ENCODE measurements at places on chromosomes 12 and 14.

DNA sequence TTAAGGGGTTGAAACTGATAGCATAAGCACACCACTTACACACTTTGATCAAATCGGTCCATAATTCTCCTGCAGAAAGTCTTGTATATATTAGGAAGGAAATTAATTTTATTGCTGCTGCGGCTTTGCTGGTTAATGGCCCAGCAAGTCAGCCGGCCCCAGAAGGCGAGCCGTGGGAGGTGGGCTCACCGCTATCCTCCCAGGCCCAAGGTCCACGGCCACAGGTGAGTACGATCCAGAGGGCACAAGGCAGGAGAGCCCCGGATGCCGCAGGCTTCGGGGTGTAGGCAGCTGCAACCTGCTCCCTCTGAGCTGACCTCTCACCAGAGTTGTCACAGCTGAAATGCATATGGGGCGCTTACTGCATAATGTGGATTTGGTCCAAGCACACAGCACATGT is 165.7 kb downstream of the TBX5 start:
- DNase-seq: no peak

- no peak for DNase-seq
Observed at GRCh38 chr14:89422181-89422951, 5.3 kb upstream of the FOXN3 start.

DNA sequence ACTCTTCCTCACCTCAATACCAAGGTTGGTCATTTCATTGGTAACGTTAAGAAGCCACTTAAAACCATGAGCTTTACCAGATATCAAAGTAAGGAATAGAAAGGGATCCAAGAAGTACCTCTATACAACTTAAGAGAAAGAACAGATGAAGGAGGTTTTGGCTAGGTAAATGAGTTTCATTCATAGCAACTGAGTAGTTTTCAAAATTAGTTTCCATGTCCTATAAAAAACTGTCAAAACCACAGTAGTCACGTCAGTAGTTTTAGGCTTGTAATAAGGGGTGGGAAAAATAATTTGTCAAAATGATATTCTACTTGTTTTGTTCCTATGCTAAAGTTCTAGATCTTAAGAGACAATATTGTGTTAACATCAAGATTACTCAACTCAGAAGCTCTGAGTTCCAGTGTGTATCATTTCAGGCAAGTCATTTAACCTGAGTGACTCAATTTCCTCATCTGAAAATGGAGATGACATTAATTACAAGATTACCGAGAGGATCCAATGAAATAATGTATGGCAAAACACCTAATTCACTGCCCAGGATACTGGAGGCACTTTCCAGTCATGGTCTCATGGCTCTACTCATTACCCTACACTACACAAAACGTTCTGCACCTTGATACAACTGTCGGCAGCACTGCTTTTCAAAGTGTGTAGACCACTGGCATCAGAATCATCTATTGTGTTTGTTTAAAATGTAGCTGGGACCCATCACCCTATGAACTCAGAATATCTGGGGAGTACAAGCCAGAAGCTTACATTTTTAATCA is 24.1 kb upstream of the SLC6A13 start:
- no peak for DNase-seq

- no peak for DNase-seq
Observed at GRCh38 chr12:89618113-89618862, 90.3 kb downstream of the ATP2B1 start.

DNA sequence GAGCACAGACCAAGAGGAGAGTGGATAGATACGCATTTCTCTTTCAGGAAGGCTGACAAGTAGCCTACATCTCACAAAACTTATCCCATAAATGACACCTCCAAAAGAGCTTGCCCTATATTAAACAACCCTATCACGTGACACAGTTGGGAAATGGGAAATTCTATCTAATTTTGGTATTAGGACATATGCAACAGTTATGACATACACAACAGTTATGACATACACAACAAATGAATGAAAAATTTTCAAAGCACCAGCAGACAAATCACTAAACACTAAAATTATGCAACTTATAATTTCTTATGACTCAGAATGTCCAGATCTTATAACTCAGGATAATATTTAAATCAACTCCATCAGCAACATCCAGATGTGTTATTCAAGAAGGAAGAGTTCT is 54.1 kb downstream of the DUSP16 start:
- no peak for DNase-seq

DNA sequence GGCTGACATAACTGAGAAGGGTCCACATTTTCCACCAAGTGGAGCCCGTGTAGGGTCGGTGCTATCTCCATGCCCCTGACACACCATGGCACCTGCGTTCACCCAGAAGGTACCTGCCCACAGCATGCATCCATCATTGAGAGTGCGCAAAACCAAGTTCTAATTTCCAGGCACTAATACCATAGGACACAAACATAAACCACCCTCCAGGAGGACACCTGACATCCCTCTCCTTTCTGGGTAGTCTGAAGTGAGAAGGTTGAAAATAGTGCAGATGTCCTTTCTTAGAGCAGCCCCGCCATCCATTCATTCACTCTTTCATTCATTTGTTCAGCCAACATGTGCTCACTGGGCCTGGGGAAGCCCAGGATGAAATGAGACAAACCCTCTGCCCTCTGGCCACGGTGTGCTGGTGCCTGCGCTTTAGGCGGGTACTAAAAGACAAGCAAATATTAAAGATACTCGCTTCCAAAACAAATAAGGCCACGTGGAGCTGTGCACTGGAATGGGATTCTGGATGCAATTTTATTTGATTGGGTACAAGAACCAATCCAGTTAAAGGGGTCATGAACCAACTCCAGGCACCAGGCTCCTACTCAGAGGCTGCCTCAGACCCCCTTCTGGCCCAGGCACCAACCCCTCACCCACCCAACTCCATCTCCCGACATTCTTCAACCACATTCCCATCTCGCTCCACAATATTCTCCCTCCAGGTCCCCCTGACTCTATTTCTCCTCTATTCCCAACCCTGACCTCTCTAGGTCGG is 1.2 kb downstream of the TTC7B start:
- DNase-seq: no peak

DNA sequence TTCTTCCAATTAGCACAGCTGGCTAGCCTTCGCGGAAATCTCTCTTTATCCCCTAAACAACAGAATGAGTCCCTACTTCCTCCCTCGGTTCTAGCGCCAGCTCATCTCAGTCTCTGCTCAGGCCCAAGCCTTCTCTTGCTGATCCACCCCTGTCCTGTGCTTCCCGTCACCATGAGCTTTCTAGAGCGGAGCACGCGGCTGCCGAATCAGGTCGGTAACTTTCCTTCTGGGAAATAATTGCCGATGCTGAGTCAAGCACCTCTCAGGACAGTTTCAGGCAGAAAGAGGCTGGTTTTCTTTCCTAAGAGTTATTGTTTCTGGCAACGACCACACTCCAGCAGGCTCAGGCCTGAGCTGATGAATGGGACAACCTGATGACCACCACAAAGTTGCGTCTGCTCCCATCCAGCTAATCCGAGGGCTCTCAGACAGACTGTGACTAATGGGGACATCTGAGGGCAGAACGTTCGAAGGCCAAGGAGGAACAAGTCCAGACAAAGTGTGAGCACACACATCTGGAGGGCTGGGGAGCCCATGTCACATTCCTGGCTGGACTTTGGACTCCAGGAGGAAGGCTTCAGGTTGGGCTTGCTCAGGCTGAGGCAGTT is 13.6 kb upstream of the GPR68 start:
- no peak for DNase-seq

DNA sequence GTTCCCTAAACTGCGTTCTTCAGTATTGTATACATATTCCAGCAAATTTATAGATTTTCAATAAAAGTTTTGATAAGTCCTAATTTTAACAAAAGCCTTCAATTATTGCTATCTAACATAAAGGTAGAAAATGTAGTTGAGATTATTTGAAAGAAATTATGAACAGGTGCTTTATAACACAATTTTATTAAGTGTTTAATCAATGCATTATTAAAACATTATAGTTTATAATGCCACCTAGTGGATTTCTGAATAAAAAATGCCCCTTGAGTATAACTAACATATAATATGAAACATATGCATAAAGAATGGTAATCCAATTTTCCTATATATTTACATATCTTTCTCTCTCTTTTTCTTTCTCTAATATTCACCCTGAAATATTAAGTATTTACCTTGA is 515.3 kb downstream of the SLC6A15 start:
- DNase-seq: no peak

DNA sequence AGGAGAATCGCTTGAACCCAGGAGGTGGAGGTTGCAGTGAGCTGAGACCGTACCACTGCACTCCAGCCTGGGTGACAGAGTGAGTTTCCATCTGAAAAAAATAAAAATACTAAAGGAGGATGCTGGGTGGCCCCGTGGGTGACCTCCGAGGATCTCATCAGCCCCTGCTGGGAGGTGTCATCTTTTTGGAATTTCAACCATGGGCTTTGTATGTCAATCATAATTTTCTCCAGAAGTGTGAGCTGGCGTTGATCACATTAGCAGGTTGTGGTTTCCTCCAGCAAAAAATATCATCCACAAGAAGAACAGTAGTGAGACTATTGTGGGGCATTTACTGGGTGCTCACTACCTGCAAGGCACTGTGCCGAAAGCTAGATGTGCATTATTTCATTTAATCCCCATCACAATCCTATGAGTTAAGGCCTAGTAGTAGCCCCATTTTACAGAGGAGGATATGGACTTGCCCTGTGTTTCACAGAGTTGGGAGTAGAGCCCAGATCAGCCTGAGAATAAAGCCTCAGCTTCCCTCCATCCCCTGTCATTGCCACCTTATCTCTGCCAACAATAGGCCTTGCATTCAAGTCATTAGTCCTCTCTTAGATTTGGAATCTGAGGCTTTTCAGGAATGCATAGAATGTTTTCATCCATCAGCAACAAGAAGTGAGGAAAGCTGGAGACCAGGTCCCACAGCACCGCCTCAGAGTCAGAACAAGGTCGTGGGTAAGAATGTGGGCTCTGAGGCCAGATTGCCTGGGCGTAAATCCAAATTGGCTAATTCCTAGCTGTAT is 39.8 kb downstream of the SVOP start:
- no peak for DNase-seq

- DNase-seq: no peak
Observed at GRCh38 chr12:105212438-105212837, 23.5 kb downstream of the APPL2 start.

GRCh38 chr12:104695453-104696148 is 238.9 kb downstream of the CHST11 start:
- DNase-seq: peak; percentile 58

DNA sequence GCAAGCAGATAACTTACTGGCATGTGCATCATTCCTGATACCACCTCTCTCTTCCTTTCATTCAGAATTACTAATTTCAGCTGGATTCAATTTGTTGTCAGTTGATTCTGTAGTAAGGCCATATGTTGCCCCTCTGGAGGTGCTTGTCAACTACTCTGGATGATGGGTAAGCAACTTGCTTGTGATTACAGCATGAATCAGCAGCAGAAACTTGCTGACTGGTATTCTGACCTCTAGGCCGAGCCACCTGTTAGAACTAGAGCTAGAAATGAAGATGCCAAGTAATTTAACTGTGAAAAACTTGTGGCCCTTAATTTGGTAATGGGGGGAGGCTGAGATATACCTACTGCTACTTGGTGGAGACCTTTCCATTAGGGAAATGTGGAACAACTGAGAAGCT is 5.1 kb downstream of the RNF10 start:
- DNase-seq: no peak

DNA sequence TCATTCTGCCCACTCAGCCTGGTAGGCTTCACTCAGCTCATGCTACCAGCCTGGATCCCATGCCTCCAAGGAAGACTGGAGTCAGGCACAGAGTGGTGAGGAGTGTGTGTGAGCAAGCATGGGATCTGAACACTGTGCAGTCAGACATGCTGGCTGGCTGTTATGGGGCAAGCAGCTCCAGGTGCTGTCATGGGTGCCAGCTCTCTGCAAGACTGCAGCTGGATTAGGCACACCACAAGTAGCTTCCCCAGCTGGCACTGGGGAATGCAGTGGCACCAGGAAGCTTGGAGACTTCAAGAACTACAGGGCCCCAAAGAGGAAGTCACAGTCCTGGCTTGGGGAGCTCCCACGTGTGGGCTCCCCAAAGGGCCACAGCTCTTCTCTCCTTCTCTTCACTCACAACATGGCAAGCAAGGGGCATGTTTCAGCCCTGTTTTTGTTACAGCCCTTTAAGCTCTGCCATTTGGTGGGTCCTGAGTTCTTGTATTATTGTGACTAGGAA is 202.5 kb downstream of the VRK1 start:
- DNase-seq: no peak
